Fibroblast of skin of left biceps (primary cell): ENCODE measurements at places on chromosomes 3 and 15.

DNA sequence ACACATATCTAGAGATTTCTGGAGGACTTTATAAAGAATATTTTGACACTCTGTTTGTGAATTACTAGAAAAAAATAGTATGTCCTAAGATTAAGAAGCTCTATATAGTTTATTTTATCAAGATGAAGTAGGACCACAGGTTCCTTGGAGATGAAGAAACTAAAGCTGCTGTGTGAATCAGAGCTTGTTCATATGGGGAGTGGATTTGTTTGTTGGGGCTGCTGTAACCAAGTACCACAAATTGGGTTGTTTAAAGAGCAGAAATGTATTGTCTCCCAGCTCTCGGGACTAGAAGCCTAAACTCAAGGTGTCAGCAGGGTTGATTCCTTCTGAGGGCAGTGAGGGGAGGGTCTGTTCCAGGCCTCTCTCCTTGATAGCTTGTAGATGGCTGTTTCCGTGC lies 270.6 kb upstream of the UMPS start:
- no peak for DNase-seq

DNA sequence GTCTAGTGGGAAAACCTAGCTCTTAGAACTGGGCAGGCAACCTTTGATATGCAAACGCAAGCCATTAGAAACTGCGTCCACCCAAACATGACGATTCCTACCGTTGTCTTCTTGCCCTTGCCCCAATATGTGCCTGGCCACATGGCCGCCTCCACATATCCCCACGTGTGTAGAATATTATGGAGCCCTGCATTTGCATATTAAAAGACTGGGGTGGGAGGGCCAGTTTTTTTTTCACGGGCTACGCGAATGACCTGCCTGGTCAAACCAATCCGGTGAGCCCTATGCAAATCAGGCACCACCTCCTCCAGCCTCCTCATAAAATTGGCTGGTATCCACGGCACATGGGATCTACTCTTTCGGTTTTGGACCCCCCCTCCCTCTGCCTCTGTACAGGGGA lies 381.0 kb upstream of the RGMA start:
- DNase-seq = no peak

DNA sequence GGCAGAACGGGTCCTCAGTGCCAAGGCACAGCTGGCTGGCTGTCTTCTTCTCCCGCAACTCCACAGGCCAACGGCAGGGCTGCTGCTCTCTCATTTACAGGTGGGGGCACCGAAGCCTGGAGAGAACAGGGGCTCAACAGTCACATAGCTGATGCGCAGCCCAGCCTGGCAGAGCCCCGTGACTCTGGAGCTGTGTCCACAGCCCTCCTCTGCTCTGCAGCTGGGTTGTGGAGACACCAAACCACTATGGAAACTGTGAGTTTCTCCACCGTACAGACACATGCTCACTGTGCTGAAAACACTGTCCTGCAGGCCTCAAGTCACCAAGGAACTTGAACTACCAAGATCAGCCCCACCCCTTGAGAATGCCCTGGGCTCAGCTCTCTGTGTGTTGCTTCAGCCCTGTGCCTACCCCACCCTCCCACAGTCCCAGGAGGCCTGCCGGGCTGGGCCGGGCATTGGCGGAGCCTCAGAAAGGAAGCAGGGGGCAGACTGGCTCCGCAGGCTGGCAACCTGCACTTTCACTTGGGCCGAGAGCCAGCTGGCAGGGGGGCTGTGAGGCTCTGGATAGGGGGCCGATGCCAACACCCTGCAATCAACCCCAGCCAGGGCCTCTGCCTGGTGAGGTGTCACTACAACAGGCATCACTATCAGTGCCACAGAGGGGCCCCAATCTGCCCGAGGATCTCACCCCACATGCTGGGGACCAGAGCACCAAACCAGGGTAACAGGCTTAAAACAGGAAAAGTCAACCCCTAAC lies 113.7 kb upstream of the RPL32 start:
- DNase-seq = no peak

GRCh38 chr3:151538456-151539393 lies 77.9 kb upstream of the IGSF10 start:
- DNase-seq = peak; percentile 15

DNA sequence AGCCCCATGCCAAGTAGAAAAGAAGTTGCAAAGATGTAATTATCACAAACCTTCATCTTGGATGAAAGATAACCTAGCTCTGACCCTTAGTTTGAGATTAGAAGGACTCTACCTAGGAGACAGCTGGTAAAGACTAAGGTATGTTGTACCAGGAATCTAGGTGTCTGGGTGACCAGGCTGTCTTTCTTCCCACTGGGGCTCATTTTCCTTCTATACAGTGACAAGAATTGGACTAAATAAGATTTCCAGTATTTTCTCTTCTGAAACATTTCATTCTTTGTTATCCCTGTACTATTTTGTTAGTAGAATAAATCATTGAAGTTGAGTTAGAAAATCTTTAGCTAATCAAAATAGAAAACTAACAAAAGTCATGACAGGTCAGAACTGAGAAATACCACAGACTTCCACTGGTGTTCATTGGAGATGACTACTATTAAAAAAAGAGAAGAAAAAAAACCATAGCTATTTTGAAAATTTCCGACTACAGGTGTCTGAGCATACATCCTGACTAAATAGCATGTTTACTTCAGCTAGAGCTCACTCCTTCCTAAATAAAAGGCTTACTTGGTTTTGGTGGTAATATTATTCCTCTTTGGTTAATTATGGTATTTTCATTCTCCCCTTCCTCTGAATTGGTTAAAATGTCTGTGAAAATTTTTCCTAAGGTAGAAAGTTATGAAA lies 10.1 kb downstream of the TGFBR2 start:
- no peak for DNase-seq

DNA sequence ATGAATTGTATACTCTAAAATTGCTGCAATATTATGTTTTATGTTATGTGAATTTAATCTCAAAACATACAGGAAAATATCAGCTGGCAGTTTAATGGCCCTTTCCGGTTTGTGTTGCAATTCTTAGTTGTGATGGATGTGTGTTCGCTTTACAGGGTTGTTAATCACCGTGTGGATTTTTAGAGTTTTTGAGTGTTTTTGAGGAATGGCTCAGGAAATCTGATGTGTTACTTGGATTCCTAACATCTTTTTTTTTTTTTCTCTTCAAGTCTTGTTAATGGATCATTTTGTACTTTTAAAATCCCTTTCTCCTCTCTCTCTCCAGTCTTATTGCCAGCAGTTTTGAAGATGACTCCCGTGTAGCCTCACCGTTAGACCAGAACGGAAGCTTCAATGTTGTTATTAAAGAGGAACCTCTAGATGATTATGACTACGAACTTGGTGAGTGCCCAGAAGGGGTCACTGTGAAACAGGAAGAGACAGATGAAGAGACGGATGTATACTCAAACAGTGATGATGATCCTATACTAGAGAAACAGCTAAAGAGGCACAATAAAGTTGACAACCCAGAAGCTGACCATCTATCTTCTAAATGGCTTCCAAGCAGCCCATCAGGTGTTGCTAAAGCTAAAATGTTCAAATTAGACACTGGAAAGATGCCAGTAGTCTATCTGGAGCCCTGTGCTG lies 35.7 kb downstream of the MGA start:
- DNase-seq = no peak

DNA sequence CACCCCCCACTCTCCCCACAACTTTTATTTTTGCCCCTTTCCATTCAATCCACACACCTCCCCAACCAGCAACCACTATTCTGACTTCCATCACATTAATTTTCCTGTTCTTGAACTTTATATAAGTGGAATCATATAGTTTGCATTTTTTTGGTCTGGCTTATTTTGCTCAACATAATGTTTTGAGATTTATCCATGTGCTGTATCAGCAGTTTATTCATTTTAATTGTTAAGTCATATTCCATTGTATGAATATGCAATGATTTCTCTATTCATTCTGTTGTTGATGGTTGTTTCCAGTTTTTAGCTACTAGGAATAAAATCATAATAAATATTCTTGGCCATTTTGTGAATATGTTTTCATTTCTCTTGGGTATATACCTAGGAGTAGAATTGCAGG lies 5.8 kb upstream of the SCAMP5 start:
- no peak for DNase-seq

- DNase-seq = no peak
These were observed 418.5 kb upstream of the GOLIM4 start for GRCh38 chr3:168514252-168514651.

GRCh38 chr3:43770426-43771103 lies 79.8 kb downstream of the ABHD5 start:
- DNase-seq = no peak

DNA sequence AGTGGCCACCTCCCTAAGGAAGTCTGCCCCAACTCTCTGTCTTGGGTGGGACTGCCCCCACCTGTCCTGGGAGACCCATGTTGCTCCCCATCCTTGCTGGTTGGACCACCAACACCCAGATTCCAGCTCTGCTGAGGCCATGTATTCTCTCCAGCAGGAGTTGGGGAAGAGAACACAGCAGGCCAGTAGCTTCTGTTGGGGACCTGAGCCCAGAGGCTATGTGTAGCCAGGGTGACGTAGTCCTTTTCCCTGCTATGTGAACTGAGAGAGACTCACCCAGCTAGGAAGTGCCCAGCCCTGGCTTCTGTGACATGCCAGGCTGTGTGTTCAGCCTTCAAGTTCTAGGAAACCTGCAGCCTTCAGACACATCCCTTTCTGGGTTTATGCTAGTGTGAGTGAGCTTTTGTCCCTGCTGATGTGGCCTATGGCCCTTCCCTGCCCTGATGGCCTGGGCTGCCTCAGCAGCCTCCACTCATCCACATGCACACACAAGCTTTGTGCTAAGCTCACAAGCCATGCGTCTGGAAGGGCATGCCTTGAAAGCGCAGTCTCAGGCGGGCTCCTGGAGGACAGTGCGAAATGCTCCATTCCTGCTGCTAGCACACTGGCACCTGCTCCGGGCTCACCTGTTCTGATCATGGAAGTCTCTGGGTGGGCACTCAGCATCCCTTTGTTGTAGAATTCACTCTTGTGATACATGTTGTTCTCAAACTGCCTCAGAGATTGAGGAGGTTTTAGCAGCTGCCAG lies 42.6 kb downstream of the KY start:
- no peak for DNase-seq

- no peak for DNase-seq
These were observed 12.0 kb downstream of the FSTL1 start for GRCh38 chr3:120438665-120439370.

DNA sequence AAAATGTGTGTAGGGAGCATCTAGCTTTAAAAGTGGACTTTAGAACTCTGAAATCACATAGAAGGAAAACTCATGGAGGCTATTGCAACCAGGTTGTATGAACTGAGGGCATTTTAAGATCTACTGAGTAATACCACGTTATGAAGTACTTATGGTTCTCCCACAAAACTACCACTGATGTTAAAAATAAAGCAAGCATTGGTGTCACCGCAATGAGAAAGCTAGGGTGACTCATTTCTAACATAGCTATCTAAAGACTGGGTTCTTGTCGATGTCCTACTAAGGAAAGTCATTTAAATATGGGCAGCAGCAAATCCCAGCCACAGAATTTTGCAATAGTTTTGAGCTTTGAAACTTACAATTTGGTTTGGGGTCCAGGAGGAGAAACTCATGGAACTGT lies 584.8 kb downstream of the DIPK2A start:
- DNase-seq = no peak

- DNase-seq = no peak
These were observed 3.6 kb upstream of the XIRP1 start for GRCh38 chr3:39196034-39196433.

DNA sequence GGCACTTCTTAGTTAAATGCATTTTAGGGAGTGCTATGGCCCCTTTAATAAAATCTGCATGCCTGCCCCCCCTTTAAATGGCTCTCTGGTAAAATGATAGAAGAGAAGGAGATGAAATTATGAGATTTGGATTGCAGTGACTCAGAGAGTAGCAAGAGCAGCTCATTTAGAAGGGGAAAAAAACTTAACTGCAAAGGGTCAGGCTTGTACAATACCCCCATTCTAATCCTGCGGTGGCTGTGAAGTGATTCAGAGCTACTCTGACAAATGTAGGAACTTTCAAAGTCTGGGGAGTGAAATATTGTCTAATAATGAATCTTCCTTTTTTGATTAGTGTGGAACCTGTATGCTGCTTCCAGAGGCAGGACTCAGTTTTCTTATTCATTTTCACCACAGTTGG lies 44.1 kb upstream of the TBC1D23 start:
- no peak for DNase-seq

DNA sequence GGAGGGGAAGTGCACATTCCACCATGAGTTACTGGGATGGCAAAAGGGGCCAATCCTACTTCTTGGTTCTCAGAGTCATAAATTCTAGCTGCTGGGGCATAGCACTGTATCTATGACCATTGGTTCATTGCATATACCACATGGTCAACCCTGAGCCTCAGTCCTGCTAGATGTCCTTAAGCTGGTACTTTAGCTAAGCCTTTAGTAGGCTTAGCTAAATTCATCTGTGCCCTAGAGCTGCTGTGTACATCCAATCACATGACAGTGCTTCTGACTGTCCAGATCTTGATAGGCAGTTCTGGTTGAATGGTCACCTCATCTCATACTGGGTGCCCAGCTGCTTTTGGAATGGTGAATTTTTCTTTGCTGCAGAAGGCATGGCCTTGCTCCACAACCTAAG lies 8.2 kb downstream of the NDUFB4 start:
- no peak for DNase-seq

DNA sequence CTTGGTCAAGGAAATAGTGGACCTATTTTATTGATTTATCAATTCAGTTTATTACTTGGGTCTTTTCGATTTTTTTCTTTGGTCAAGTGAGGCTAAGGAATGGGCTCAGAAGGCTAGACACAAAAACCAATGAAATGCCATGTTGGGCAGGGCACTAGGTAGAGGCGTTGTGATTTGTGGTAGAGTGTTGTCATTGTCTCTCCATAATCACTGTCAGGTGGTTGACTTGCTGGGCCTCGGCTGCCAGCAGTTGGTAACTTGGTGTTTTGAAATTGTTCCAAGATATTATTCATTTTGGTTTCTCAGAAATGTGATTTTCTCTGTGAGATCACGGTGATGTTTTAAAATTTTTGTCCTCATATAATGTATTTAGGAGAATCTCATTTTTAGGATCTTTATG lies 173.6 kb downstream of the KLHL25 start:
- no peak for DNase-seq

DNA sequence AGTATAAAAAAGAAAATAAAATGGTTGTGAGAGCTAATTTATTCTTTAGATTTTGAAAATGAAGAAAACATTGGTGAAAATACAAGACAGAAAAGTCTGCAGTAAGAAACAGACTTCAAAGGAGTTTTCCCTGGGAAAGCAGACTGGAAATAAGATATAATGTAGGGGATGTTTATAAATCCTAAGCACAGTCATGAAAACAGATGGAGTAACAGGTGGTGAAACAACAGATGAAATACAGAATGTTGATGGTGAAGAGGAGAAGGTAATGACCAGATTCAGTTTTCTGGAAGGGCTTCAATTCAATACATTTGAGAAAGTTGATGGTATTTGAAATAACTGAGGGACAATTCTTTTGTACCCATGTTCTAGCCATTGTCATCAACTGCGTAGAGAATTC lies 353.9 kb downstream of the CHL1 start:
- DNase-seq = no peak

- DNase-seq = no peak
These were observed 1.8 kb downstream of the PXK start for GRCh38 chr3:58334506-58334884.

- DNase-seq = no peak
These were observed 25.6 kb upstream of the LARS2 start for GRCh38 chr3:45362758-45363157.

- no peak for DNase-seq
These were observed 6.6 kb downstream of the GPR171 start for GRCh38 chr3:151196434-151196833.
